ENCODE measurements at places on chromosomes 11 and 22. TPM values are rescaled to one million over a fixed set of nuclear protein-coding genes. Genes with fewer than 3 reads are reported as not detected.

The STK33 gene
- 23.5 TPM for total RNA-seq

The RASL10A gene
- total RNA-seq, result 0.36 TPM

The HEPHL1 gene
- total RNA-seq, result not detected

The RASD2 gene
- total RNA-seq, result 4.4 TPM

The SLC29A2 gene
- total RNA-seq, result 1.3 TPM

The C11orf21 gene
- 0.75 TPM for total RNA-seq

The BIK gene
- 0.31 TPM for total RNA-seq

The IGSF9B gene
- total RNA-seq, result 4.6 TPM

The EXPH5 gene
- total RNA-seq, result 3.7 TPM

The OR5D18 gene
- not detected for total RNA-seq

The PLAAT2 gene
- total RNA-seq, result not detected

The CD3G gene
- 0.45 TPM for total RNA-seq

The SYCE3 gene
- not detected for total RNA-seq

The APOA4 gene
- total RNA-seq, result not detected

The RNF215 gene
- total RNA-seq, result 8.1 TPM

The SUSD2 gene
- total RNA-seq, result 0.45 TPM

The ADAMTS15 gene
- total RNA-seq, result 7.2 TPM

GRCh38 chr11:68441466-68442230 is 18.9 kb upstream of the PPP6R3 start:
- no peak for DNase-seq
- H3K36me3 ChIP-seq, result no peaks in the 10 kb centered on the region
- H3K27ac ChIP-seq, result no peak overlapping the region
- H3K4me3 ChIP-seq, result no peak overlapping the region

- H3K27me3 ChIP-seq, result no peaks in the 10 kb centered on the region
- no peaks in the 10 kb centered on the region for H3K36me3 ChIP-seq
- DNase-seq, result no peak
- no peak overlapping the region for H3K4me3 ChIP-seq
- H3K27ac ChIP-seq, result no peak overlapping the region
- no peaks in the 10 kb centered on the region for H3K4me1 ChIP-seq
Observed at GRCh38 chr11:82038154-82038553, 695.5 kb downstream of the FAM181B start.

DNA sequence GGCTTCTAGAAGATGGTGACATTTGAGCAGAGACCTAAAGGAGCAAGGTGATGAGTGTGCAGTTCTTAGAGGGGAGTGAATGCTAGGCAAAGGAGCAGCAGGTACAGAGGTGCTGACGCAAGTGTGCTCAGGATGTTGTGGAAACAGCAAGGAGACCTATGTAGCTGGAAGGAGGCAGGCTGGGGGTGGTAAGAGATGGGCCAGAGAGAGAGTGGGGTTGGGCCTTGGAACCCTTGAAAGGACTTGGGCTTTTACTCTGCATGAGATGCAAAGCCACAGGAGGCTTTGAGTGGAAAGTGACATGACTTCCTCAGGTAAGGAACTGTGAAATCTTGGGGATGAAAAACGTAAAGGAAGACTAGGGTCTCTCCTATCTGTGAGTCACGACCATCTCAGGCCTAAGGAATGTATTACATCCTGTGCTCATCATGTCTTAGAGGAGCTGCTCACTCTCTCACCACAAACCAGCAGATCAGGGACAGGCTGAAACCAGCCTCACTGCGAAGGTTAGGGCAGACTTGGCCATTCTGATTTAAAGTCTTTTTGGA is 65.4 kb downstream of the MICAL2 start:
- no peaks in the 10 kb centered on the region for H3K36me3 ChIP-seq
- H3K27ac ChIP-seq, result no peak overlapping the region
- no peaks in the 10 kb centered on the region for H3K27me3 ChIP-seq
- DNase-seq, result no peak
- H3K4me1 ChIP-seq, result no peaks in the 10 kb centered on the region

DNA sequence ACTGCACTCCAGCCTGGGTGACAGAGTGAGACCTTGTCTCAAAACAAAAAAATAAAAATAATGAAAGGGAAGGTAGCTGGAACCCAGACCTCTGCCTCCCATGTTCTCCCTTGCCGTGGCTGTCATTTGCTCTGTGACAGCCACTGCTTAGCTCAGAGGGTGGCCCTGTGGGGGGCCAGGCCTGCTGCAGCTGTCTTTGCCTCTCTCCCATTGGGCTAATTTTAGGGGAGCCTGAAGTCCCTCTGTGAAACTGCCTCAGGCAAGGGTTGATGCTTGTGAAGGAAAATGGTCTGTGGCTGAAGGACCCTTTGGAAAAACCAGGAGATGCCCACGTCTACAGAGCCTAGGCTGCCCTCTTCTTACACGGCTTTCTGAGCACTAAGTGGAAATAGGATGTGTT is 42.9 kb downstream of the C11orf91 start:
- H3K27ac ChIP-seq, result no peak overlapping the region
- no peaks in the 10 kb centered on the region for H3K36me3 ChIP-seq
- H3K4me3 ChIP-seq, result no peak overlapping the region
- no peaks in the 10 kb centered on the region for H3K27me3 ChIP-seq
- no peaks in the 10 kb centered on the region for H3K4me1 ChIP-seq

GRCh38 chr11:93700830-93701229 is 39.3 kb downstream of the CEP295 start:
- no peaks in the 10 kb centered on the region for H3K4me1 ChIP-seq
- no peak overlapping the region for H3K4me3 ChIP-seq
- no peaks in the 10 kb centered on the region for H3K27me3 ChIP-seq
- no peak overlapping the region for H3K27ac ChIP-seq
- DNase-seq, result no peak
- no peaks in the 10 kb centered on the region for H3K36me3 ChIP-seq

DNA sequence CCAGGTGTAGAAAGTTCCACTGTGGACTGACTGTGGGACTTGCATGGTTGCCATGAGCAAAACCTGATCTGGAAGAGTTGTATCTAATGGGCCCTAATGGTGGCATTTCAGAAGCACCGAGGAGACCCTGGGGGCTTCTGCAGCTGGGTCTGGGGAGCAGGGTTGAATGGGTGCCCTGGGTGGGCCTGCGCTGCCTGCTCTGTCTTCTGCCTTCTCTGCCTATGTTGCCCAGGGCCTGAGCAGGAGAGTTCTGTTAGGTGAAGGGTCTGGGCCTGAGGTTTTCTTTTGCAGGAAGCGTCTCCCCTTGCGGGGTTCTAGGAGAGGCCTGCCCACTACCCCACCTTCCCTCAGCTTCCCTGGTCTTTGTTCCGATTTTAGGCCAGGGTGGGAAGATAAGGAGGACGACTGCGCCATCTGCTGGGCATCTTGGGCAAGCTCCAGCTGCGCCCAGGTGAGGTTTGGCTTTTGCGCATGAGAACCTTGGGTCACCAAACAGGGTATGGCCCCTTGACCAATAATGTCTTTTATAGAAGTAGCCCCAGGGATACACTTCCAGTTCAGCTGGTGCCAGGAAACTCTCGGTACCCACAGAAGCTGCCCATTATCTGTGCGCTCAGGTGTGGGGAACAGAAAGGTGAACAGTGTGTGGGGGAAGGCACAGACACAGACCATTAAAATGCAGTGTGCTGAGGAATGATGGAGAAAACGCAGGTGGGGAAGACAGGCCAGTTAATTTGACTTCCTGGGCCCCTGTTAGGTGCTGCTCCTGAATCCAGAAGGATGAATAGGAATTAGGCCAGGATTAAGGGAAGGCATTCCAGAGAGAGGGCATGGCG is 23.2 kb downstream of the COMMD9 start:
- no peak overlapping the region for H3K27ac ChIP-seq
- H3K4me3 ChIP-seq, result no peak overlapping the region
- H3K36me3 ChIP-seq, result no peaks in the 10 kb centered on the region
- peak; percentile 64 for DNase-seq

- H3K4me1 ChIP-seq, result peaks cover 23% of the 10 kb centered on the region
- DNase-seq, result no peak
- H3K4me3 ChIP-seq, result peak overlapping the region; percentile 66
- H3K36me3 ChIP-seq, result no peaks in the 10 kb centered on the region
- H3K27ac ChIP-seq, result peak overlapping the region; percentile 30
Observed at GRCh38 chr22:23181721-23182308, 1.5 kb downstream of the BCR start.

DNA sequence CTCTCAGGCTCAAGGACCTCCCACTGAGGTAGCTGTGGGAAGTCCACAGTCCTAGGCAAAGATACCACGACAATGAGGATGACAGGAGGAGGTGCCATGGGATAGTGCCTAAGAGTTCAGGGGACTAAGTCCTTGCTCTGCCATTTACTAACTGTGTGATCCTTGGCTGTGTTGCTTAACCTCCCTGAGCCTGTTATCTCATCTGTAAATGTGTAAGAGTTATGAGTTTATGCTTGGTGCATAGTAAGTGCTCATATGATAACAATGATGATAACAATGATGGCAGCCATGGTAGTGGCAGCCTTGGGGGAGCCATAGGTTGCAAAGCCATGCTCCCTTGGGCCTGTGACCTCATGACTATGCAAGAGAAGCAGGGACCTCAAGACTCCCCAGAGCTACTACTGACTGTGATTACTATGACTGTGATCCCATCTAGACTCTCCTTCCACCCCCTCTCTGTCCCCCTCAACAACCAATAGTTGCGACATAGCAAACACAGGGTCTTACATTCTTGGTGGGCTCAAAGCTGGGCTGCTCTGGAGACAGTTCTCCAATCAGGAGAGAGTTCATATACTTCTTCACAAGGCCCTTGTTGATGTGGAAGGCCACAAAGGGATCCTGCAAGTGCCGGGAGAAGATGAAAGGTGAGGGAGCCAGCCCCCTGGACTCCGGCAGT is 3.9 kb downstream of the FADS1 start:
- H3K27me3 ChIP-seq, result no peaks in the 10 kb centered on the region
- DNase-seq, result no peak
- H3K4me1 ChIP-seq, result no peaks in the 10 kb centered on the region

DNA sequence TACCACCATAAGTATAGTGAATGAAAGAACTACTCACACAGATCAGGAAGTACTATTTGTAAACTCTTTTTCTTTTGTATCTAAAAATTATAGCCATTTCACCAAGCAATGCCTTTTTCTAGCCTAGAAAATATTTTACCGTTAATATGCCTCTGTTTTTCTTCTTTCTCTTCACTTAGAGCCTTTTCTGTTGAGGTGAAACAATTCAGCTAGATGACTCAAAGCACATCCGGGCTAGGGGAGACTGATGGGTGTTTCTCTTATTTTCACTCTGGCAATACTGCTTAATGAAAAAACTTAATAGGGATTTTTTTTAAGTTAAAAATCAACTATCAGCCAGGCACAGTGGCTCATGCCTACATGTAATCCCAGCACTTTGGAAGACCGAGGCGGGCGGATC is 93.3 kb downstream of the SGSM3 start:
- H3K27ac ChIP-seq, result no peak overlapping the region
- DNase-seq, result no peak
- H3K27me3 ChIP-seq, result no peaks in the 10 kb centered on the region
- H3K36me3 ChIP-seq, result no peaks in the 10 kb centered on the region
- peaks cover 2% of the 10 kb centered on the region for H3K4me1 ChIP-seq
- no peak overlapping the region for H3K4me3 ChIP-seq

- H3K4me1 ChIP-seq, result peaks cover 24% of the 10 kb centered on the region
- H3K27me3 ChIP-seq, result no peaks in the 10 kb centered on the region
- H3K36me3 ChIP-seq, result no peaks in the 10 kb centered on the region
Observed at GRCh38 chr11:62546244-62546928, at the start of gene AHNAK. Gene AHNAK (minus strand): TSS chr11:62546806. CDS start chr11:62536098, 10,708 bp downstream.

- H3K27ac ChIP-seq, result no peak overlapping the region
- H3K27me3 ChIP-seq, result no peaks in the 10 kb centered on the region
- no peak overlapping the region for H3K4me3 ChIP-seq
- no peak for DNase-seq
- H3K36me3 ChIP-seq, result no peaks in the 10 kb centered on the region
- H3K4me1 ChIP-seq, result no peaks in the 10 kb centered on the region
Observed at GRCh38 chr11:84800755-84801346, 826.3 kb downstream of the DLG2 start.

- no peak overlapping the region for H3K27ac ChIP-seq
- H3K4me1 ChIP-seq, result no peaks in the 10 kb centered on the region
- no peak overlapping the region for H3K4me3 ChIP-seq
- no peaks in the 10 kb centered on the region for H3K27me3 ChIP-seq
- H3K36me3 ChIP-seq, result no peaks in the 10 kb centered on the region
- DNase-seq, result no peak
Observed at GRCh38 chr11:129289350-129290040, 86.2 kb upstream of the BARX2 start.

GRCh38 chr11:57359896-57360690 is 20.9 kb downstream of the PRG3 start:
- H3K4me3 ChIP-seq, result no peak overlapping the region
- no peak for DNase-seq
- H3K27ac ChIP-seq, result no peak overlapping the region
- H3K27me3 ChIP-seq, result no peaks in the 10 kb centered on the region

- no peaks in the 10 kb centered on the region for H3K36me3 ChIP-seq
- H3K27ac ChIP-seq, result no peak overlapping the region
- no peaks in the 10 kb centered on the region for H3K4me1 ChIP-seq
- H3K4me3 ChIP-seq, result no peak overlapping the region
- H3K27me3 ChIP-seq, result no peaks in the 10 kb centered on the region
Observed at GRCh38 chr11:28139841-28140415, 31.7 kb downstream of the METTL15 start.

DNA sequence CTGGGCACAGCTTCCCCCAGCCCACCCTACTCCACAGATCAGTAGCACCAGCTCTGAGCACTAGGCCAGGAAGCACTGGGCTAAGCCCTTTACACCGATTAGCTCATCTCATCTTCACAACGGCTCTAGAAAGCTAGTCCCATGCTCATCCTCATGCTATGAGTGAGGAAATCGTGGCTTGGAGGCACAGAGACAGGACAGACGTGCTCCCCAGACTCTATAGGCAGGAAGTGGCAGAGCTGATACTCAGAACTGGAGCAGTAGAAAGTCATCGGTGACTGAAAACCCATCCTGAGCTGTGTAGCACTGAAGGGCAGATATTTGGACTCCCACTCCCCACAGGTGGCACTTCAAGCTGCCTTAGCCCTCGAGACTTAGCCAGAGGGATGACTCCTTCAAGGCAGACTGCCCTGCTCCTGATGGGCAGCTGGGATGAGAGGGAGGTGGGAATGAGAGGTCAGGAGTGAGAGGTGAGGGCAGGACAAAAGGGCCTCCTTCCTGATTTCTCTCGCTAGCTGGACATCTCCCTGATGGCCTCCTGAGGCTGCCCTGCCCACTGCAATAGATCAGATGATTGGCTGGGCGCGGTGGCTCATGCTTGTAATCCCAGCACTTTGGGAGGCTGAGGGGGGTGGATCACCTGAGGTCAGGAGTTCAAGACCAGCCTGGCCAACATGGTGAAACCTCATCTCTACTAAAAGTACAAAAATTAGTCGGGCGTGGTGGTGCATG is 9.7 kb downstream of the CD5 start:
- no peaks in the 10 kb centered on the region for H3K27me3 ChIP-seq
- no peaks in the 10 kb centered on the region for H3K4me1 ChIP-seq
- H3K36me3 ChIP-seq, result no peaks in the 10 kb centered on the region
- H3K4me3 ChIP-seq, result no peak overlapping the region
- H3K27ac ChIP-seq, result no peak overlapping the region

GRCh38 chr11:100687054-100687629 is at the start of gene ARHGAP42:
Gene ARHGAP42 (plus strand): TSS chr11:100687288. CDS start chr11:100687679, 391 bp downstream.
- H3K36me3 ChIP-seq, result no peaks in the 10 kb centered on the region
- DNase-seq, result peak; percentile 63
- peak within 1 kb of the TSS; percentile 57 for H3K27ac ChIP-seq
- no peaks in the 10 kb centered on the region for H3K27me3 ChIP-seq
